ENCODE measurements at places on chromosomes 1 and 21.

DNA sequence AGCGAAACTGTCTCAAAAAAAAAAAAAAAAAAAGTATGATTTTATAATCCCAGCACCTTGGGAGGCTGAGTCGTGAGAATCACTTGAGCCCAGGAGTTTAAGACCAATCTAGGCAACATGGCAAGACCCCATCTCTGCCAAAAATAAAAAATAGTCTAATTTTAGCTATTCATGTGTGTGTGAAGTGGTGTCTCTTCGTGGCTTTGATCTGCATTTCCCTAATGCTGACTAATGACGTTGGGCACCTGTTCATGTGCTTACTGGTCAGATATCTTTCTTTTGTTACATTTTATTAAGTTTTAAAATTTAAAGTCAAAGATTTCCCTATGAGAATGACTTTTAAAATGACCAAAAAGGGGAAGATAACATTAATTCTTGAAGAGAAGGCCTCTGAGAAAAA, 31.0 kb downstream of the PSEN2 start:
- no peak for DNase-seq

DNA sequence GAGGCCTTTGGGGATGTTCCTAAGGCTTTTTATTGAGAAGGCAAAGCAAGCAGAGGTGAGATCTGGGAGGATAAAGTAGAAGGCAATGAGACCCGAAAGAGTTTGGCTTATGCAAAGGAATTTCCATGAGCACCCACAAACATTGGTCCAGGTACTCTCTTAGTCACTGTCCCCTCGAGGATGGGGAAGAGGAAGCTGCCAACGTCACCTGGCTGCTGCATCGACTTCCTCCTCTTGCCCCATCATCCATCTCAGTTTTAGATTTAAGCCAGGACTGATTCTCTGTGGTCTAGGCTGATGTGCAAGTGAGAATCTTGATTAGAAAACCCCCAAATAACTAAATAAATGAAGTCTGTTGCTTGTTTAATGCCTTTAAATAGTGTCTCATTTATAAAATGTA, 28.7 kb downstream of the RUNX1 start:
- DNase-seq = no peak

GRCh38 chr1:154877370-154877974, 7.4 kb upstream of the KCNN3 start:
- no peak for DNase-seq

DNA sequence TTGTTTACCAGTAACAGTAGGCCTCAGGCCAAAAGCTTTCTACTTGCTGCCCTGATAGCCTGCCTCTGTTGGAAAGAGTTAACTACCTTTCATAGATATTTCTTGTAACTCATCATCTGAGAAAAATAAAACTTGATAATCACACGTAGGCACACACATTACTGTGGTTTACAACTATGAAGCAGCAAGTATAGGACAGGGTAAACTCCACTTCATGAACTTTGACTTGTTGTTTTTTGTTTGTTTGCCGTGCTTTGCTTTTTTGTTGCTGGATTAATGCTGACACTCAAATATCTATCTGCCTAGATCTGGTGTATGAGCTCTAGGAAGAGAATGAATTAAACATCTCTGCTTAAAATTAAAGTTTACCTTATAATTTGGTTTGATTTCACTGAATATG, 924.7 kb upstream of the ADGRL2 start:
- DNase-seq = no peak

- DNase-seq = no peak
These were observed 4.0 kb downstream of the ADARB1 start for GRCh38 chr21:45078371-45078770.

GRCh38 chr1:118862755-118863154, 125.4 kb downstream of the TBX15 start:
- no peak for DNase-seq

- peak; percentile 23 for DNase-seq
These were observed at the start of gene PRDX6 for GRCh38 chr1:173477286-173478093. TSS of gene PRDX6 (plus strand) at chr1:173477335. CDS start at chr1:173477398, 63 bp downstream.

- DNase-seq = no peak
These were observed 7.3 kb downstream of the MAP10 start for GRCh38 chr1:232812560-232812959.

- DNase-seq = no peak
These were observed 43.1 kb downstream of the RASSF5 start for GRCh38 chr1:206550446-206550845.

- no peak for DNase-seq
These were observed 91.4 kb downstream of the AKT3 start for GRCh38 chr1:243758647-243759046.

DNA sequence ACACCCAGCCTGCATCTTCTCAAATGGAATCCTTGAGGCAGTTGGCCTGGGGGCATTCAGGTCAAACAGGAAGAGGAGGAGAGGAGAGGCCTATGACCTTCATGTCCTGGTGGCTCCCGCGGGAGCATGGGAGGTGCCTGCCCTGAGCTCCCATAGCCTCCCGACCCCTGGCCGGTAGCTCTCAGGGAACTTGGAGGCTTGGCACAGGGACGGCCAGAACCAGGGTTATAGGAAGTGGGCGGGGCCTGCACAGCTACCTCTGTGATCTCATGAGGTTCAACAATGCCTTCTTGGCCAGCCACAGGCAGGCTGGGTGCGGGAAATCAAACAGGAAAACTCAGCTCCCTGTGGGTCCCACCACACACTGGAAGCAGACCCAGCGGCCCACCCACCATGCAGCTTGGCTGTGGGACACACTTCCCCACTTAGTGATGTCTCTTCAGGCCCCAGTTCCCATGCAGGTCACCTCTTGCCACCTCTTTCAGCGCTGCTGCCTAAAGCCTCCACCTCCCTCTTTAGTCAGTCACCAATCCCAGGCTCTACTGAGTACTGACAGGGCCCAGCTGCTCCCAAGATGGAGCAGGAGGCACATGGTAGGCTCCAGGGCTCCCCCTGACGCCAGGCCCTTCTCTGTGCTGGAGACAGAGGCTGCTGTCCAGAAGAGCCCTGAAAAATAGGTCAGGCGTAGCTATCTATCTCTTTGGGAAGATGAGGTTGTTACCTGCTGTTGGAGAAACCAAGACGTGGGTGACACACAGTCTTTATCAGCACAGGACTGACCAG, at the start of gene SLFNL1:
Gene SLFNL1, minus strand, starts transcription at position 200 of the 783 bp plus-strand sequence. CDS start 1,065 bp downstream, outside the sequence.
- no peak for DNase-seq

DNA sequence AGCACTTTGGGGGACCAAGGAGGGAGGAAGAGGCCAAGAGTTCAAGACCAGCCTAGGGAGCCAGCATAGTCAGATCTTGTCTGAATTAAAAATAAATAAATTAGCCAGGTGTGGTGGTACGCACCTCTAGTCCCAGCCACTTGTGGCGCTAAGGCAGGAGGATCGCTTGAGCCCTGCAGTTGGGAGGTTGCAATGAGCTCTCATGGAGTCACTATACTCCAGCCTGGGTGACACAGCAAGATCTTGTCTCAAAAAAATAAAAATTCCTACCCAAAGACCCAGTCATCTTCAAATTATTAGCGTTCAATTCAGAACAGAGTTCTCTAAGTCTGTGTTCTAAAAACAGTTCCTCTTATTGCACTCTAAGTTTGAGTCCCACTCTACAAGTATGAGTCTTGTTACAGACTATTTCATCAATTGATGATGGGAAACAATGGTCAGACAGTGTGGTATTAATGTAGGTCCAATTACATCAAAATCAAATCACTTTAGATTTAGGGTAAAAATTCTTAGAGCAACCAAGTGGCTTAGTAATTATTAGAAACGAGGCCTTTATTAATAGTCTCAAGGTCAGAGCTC, 6.9 kb downstream of the FOXJ3 start:
- no peak for DNase-seq

DNA sequence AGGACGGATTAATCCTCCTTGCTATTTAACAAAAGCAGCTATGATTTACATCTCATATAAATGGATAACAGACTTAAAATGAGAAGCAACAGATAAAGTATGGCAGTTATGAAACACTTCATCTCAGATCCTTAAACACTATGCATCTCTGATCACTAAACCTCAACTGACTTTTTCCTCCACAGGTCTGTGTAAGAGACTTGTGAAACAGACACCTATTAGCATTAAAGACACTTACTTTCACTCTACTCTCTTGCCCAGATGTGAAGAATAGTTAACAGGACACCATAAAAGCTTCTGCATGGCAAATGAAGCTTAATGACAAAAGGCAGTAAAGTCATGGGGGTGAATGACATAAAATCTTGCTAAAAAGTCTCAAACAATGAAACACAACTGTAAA, 6.2 kb downstream of the LIN9 start:
- no peak for DNase-seq

GRCh38 chr1:158992787-158993312, 16.9 kb upstream of the IFI16 start:
- no peak for DNase-seq

GRCh38 chr1:244224487-244225430, 173.7 kb downstream of the ZBTB18 start:
- no peak for DNase-seq
